ENCODE measurements at places on chromosomes 4 and X.

GRCh38 chr4:177717407-177717806, 275.2 kb upstream of the AGA start:
- DNase-seq, result no peak

DNA sequence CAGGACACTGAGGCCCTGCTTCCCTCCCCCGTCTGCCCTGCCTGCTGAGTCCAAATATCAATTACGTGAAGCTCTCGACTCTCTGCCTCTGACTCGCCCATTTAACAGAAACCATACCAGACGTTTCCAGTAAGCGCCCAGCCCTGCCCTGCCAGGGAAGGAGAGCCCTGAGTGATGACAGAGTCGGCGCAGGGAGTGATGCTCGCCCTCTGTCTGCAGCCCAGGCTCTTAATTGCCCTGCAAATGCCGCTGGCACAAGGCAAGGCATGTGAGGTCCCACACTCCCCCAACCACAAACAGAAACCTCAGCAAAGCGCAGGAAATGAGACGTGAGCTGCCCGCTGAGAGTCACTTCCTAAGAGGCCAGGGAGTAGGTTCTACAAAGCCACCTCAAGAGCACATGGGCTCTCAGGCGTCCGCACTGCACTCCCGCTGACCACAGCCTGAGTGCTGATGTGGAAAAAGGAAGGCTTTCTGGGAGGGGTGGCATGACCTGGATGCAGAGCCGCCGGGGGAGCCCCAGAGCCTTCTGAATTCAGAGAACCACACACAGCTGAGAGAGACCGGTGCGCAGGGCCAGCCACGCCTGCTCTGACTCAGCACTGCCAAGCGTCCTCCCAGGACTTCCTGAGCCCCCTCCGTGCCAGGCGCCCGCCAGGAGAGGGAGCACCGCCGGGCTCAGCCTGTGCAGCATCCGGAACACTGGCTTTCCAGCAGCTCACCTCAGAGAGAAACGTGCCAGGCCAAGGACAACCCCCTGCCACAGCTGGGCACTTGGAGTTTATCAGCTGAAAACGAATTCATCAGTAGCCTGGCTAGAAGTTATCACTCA, 5.3 kb downstream of the ZFYVE28 start:
- no peak for DNase-seq

- DNase-seq, result no peak
These were observed 97.0 kb downstream of the AFAP1 start for GRCh38 chr4:7842384-7843279.

- no peak for DNase-seq
These were observed 81.0 kb downstream of the PCDH18 start for GRCh38 chr4:137451172-137451825.

DNA sequence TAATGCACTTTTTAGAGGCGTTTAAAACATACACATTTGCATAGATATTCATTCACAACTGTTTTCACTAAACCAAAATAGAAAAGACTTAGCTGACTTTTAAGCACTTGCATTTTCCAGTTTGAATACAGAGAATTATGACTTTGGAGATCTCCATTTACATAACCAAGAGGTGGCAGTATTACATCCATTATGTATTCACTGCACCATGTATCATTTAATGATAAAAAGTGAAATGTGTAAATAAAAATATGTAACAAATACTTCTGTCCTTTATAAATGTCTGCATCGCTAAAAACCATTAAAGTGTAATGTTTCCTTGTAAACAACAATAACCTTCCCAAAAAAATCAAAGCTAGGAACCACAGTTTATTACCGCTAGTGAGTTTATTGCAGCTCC, 413.2 kb downstream of the FGF13 start:
- DNase-seq, result peak; percentile 0

- no peak for DNase-seq
These were observed 24.6 kb downstream of the TSC22D3 start for GRCh38 chrX:107750861-107751445.

DNA sequence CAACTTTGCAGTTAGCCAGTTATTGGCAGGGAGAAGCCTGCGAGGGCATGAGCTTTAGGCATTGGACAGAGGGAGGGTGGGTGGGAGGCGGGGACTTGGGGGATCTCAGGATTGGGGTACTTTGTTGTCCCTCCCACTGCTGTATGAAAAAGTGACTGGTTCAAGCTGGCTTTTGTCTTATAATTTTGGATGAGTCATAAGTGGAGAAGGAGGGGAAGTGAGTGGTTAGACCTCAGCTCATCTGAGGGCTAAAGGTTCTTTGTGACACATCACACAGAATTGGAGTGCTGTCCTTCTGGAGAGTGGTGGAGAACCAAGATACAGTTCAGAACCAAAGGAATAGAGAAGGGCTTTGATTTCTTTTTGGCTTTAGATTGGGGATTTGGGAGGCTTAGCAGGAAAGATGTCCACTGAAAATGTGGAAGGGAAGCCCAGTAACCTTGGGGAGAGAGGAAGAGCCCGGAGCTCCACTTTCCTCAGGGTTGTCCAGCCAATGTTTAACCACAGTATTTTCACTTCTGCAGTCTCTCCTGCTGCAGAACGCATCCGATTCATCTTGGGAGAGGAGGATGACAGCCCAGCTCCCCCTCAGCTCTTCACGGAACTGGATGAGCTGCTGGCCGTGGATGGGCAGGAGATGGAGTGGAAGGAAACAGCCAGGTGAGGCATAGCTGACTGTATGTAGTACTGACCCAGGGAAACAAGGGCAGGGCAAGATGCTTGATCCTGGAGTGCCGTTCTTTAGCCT, at the start of gene SLC4A4:
Gene SLC4A4, plus strand, starts transcription at position 175 of the 748 bp plus-strand sequence.
- DNase-seq, result no peak

DNA sequence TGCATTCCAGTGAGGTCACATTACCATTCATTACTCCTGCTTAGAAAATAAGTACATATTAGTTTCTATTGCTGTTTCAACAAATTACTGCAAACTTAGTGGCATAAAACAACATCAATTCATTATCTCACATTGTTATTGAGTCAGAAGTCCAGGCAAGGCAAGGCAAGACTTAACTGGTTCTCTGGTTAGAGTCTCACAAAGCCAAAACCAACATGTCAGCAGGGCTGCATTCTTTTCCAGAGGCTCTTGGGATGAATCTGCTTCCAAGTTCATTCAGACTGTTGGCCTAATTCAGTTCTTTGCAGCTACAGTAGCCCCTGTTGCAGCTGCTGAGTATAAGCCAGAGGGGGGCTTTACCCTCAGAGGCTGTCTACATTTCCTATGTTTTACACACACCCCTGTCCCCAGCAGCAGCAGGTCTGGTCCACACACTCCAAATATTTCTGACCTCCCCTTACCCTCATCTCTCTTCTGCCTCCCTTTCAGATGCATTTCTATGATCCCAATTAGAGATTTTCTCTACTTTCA, 892.1 kb upstream of the EPHA5 start:
- no peak for DNase-seq

DNA sequence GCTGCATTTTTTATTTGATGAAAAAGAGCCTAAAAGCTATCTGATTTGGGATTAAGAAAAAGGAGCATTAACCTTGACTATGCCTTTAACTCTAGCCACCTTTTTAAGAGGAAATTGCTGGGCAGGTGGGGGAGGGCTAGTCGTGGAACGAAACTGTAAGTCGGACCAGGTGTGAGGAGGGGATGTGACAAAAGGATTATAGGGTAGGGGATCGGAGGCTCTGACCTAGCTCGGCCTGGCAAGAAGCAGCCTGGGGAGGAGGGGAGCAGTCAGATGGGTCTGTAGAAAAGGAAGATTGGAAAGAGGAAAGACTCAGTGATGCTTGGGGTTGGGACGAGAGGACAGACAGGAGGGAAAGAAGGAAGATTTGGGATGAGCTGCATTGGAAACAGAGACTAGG, 21.1 kb upstream of the SPCS3 start:
- DNase-seq, result no peak

- DNase-seq, result no peak
These were observed 75.1 kb downstream of the ADGRL3 start for GRCh38 chr4:61275241-61275640.

DNA sequence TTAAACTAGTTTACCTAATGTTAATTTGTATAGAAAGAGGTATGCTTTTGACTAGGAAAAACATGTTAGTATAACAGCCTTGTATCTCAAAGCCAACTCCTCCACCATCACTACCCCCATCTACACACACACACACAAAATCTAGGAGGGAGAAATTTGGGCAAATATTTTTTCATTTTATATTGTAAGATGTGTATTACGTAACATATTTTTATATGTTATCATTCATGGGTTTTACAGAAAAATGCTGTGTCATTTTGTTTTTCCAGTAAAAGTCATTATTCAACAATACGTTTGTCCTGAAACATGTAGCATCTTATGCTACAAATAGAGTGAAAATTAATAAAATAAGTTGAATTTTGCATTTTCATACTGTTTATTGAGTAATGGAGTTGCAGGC, 3.0 kb downstream of the SULT1B1 start:
- DNase-seq, result no peak

DNA sequence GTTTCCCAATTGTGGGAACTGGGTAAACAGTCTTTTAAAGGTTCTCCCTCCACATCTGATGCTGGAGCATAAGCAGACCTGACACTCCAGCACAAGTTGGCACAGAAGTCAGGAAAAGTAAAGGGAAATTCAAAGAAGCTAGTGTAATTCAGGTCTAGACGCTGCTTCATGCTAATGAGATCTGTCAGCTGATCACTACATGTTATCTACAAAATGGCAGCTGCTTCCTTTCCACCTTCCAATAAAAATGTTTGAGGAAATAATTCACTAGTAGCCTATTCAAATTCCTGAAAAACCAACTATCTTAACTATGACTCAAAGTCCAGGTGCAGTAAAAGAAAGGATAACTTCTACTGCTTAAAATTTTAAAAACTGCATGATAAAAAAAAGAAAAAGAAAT, 29.3 kb downstream of the DCAF8L2 start:
- no peak for DNase-seq

GRCh38 chrX:118588715-118589114, 93.1 kb downstream of the DOCK11 start:
- DNase-seq, result no peak

DNA sequence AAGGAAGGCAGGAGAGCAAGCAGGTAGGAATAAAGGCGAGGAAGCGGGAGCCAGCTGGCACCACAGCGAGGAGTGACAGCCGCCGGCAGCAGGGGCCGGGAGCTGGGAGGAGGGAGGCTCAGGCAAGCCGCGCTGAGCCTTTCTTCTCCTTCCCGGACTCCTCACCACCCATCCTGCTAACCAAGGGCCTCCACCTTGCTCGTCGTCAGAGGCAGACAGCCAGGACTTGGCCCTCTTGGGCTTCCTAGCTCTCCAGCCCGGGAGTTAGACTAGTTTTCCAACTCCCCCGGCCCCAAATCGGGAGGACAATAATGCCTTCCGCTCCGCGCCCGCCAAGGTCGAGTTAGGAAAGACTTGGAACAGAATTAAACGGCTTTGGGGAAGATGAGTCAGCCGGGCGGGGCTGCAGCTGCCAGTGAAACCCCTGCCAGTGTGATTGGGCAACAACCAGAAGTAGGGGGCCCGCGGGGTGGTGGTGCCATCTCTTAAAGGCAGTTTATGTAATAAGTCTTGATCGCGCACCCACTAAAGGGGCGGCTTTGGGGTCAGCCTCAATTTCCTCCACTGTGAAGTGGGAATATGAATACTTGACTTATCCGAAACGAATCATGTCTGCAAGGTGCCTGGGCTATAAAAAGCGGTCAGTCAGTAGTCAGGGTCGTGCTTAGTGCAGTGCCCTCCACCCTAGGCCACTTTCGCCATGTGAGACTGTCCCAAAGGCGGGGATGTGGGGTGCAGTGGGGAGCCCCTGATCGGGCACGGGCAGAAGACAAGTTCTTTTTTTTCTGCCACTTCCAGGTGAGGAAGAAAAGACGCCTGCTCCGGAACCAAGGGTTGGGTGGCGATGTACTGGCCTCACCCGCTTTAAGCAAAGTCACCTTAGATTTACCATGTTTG, 6.7 kb upstream of the HSD17B10 start:
- peak; percentile 87 for DNase-seq

DNA sequence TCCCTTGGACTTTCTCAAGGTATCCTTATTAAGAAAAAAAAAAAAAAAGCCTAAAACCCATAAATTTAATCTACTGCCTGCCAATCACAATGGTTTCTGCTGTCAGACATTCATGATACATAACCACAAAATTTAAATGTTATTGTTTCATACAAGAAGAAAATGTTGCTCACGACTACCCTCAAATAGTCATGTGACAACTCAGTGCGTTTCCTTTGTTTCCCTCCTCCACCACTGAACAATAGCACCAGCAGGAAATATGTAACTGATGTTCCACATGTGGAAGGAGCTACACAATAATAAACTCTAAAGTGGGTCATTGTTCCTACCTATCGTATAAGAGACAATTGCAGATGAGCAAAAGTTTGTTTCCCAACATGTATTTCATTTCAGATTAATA, 244.1 kb upstream of the EDNRA start:
- DNase-seq, result no peak

DNA sequence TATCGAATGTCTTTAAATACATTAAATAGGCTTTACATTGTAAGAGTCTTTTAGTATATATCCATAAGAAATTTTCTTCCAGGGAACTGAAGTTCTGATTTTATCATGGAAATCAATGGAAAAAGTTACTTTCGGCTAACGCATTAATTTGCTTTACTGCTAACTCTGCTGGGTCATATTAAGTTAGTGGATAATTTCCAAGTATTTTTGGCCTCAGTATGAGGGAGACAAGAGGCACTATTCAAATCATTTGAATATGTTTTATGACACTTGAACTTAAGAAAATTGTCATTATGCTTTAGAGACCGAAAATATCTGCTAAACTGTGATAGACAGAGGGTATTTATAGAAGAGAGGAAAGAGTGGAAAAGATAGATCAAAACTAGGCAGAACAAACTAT, 237.5 kb downstream of the PCDH7 start:
- no peak for DNase-seq

DNA sequence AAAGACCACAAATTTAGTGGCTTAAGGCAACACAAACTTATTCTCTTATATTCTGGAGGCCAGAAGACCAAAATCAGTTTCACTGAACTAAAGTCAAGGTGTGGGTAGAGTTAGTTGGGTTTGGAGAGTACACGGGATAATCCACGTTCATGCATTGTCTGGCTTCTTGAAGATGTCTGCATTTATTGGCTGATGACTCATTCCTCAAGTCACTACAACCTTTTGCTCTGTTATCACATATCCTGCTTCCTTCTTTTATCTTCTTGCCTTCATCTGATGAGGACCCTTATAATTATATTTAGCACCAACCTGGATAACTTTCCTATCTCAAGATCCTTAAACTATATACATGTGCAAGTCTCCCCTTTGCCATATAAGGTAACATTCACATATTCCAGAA, 590.0 kb downstream of the FSTL5 start:
- no peak for DNase-seq

All from left lung (tissue), 14 donors.